ENCODE measurements at places on chromosomes 3 and 15.

GRCh38 chr3:58624550-58624949, 42.0 kb downstream of the FAM3D start:
- no peak for DNase-seq

DNA sequence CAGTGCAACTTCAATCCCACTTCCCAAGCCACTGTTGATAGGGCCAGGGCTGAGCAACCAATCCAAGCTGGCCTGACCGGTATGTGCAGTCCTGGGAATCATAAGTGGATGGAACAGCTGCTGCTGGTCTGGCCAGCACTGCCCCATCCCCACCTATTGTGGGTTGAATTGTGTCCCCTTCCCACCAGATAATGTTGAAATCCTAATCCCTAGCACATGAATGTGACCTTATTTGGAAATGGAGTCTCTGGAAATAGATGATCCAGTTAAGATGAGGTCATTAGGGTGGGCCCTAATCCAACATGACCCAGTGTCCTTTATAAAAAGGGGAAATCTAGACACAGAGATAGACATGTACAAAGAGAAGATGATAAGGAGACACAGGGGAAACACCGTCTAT, 13.7 kb upstream of the PDIA5 start:
- DNase-seq = no peak

GRCh38 chr15:70339571-70340493, 242.1 kb upstream of the TLE3 start:
- no peak for DNase-seq

GRCh38 chr3:480070-480469, 283.5 kb downstream of the CHL1 start:
- DNase-seq = no peak

- DNase-seq = no peak
Observed at GRCh38 chr3:174331095-174331800, 527.9 kb upstream of the NAALADL2 start.

DNA sequence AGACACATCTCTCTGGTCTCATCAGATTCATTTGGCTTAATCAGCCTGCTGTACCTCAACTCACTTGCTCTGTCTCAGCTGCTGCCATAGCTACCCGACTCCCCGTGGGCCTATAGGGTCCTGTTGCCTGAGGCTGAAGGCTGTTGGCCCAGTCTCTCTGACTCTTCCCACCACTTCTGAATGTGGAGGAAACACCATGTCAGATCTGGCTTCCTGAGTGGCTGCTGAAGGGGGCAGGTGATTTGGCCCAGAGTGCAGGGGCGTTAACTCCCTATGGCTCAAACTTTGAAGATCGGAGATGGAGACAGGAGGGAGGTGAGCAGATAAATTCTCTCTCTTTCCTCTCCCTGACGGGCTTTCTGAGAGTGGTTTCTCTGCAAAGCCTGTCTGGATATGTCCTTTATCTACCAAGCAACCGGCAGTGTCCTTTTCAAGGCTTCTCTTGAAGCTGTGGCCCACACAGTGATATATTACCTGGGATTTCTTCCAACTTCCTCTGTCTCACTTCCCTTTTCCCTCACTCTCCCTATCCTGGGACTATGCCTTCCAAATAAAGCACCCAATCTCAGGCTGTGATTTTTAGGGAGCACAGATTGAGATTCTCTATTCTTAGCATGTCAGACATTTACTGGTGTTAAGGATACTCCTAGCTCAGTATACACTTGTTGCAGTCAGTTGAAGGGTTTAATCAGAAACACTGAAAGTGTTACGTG, 334.9 kb upstream of the TBC1D5 start:
- no peak for DNase-seq

DNA sequence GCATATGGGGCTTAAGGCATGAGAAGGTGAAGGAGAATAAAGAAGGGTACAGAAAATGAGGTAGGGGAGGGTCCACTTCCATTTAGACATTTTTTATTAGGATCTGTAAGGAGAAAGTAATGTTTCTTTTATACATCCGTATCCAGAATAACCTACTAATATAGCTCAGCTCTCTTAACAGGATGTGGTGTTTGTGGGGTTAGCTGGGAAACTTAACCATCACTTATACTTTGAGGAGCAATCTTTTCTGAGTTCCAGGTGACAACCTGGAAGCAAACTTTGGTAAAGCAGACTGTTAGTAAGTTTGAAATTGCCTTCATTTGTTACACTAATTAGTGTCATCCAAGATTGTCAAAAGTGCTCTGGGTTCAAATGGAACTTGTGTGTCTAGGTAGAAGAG, 36.6 kb downstream of the BUB1B start:
- no peak for DNase-seq

GRCh38 chr3:156478891-156479290, 76.0 kb downstream of the SSR3 start:
- DNase-seq = no peak

GRCh38 chr3:148540851-148541250, 156.9 kb upstream of the AGTR1 start:
- DNase-seq = no peak

DNA sequence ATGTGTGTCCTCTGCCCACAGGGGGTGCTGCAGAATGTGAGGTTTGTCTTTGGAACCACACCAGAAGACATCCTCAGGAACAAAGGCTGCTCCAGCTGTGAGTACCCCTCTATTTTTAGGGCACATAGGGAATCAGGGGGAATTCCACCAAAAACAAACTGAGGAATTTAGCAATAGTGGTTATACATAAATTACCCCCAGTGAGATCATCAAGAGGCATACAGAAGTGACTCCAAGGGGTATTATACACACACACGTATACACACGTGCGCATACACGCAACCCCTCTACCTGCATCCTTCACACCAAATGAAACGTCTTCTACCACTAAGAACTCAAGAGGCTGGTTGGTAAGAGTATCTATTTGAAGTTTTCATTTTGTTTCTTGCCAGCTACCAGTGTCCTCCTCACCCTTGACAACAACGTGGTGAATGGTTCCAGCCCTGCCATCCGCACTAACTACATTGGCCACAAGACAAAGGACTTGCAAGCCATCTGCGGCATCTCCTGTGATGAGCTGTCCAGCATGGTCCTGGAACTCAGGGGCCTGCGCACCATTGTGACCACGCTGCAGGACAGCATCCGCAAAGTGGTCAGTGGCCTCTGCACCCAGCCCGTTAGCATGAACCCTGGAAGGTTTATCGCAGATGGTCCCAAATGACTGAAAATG, 2.9 kb downstream of the THBS1 start:
- peak; percentile 25 for DNase-seq

GRCh38 chr3:188031121-188031520, 122.8 kb upstream of the LPP start:
- DNase-seq = no peak

DNA sequence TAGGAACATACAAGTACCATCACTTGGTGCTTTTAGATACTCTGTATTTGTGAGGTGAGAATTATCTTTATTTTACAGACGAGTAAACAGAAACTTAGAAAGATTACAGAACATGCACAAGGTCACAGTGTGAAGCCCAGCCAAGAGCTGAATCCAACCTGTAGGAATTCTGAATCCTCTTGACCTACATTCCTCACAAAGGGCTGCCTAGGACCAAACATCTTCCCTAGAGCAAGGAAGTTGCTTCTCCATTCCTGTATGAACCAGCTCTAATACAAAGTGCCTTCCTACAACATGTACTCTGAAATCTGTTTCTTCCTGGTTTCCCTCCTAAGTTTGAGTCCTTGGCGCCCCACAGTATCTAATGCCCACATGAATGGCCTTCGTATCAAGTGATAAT, 2.9 kb downstream of the HDGFL3 start:
- DNase-seq = no peak

GRCh38 chr3:108031895-108032294, 58.9 kb downstream of the CD47 start:
- no peak for DNase-seq

DNA sequence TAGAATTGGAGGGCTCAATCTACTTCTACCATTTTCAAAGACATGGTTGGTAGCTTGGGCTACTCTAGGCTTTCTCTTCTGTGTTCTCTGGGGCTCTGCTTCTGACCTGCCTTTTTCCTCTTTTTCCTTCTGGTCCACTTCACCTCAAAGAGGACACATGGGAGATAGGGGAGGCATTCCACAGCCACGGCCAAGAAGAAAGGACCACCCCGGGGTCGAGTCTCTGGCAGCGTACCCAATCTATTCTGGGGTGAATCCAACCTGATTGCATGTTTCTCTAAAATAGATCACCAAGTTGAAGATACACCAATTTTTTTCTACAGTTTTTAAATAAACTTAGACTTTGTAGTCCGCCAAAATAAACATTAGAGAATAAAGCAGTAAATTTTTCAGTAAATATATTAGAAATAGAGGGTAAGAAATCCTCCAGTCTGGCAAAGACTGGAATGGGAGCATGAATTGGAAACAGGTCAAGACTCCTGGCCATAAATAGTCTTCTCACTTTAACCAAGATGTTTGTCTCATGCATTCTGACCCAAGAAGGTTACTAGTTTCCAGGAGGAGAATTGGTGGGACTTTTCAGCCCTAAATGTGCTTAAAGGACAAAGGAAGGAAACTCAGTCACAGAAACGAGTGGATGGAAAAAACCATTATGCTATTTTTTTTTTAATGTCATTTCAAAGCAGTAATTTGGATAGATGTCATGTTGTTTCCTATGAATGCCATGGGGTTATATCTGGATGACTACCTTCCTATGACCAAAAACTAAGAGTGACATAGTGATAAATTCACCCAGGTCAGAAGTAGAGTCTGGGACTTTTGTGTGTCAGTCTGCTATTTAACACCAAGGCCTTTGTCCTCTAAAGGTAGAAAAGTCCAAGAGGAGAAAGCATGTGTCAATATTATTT, 71.3 kb upstream of the PHLDB2 start:
- no peak for DNase-seq

- DNase-seq = peak; percentile 83
Observed at GRCh38 chr3:150787741-150788370, 24.9 kb upstream of the SIAH2 start.

- DNase-seq = no peak
Observed at GRCh38 chr15:50143255-50143860, 24.3 kb upstream of the ATP8B4 start.

- no peak for DNase-seq
Observed at GRCh38 chr15:92457471-92458041, 63.9 kb downstream of the ST8SIA2 start.

- DNase-seq = no peak
Observed at GRCh38 chr3:186096290-186096689, 12.6 kb downstream of the ETV5 start.

DNA sequence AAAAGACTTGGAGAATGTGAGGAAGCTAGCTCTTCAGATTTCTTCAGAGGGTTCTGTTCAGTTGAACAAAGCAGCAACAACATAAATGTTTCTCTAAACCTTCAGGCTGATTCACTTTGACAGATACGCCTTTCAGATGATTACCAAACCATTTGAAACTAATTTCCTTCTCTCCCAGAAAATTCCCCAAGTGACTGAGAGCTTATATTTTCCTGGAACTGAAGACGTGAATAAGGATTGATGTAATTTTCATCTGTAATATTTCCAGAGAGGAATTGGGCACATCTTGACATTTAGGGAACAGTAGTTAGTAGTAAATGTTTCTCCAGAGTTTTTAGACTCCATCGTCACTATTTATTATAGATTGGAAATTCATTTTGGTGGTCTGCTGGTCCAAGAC, 108.6 kb upstream of the AADACL2 start:
- no peak for DNase-seq

GRCh38 chr3:53675942-53676341, 170.3 kb downstream of the CHDH start:
- no peak for DNase-seq

DNA sequence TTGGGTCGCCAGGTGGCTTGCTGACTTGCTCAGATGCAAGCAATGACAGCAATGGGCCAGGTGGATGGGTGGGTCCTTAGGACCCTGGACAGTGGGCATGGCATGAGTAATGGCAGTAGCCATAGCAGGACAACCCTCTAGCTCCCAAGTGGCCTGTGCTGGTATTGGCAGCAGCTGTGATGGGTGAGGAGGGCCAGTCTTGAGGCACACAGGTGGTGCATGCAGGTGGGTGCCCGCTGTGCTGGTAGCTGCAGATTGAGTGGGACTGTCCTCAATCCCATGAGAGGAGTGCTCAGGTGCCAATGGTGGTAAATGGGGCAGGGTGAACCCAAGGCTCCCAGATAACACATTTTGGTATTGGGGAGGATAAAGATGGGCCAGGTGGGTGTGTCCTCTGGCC, 24.2 kb downstream of the AGBL1 start:
- DNase-seq = no peak

- no peak for DNase-seq
Observed at GRCh38 chr15:69443032-69443611, 9.5 kb upstream of the RPLP1 start.

- DNase-seq = no peak
Observed at GRCh38 chr15:60815321-60815720, 336.4 kb upstream of the ICE2 start.
